ENCODE measurements at places on chromosomes 12 and 14. TPM values are rescaled to one million over a fixed set of nuclear protein-coding genes. Genes with fewer than 3 reads are reported as not detected.
A peak's percentile ranks its signal among the peaks of the same experiment; 100 is the strongest.

- no peak for DNase-seq
Observed at GRCh38 chr12:56107242-56107641, 2.9 kb downstream of the PA2G4 start.

DNA sequence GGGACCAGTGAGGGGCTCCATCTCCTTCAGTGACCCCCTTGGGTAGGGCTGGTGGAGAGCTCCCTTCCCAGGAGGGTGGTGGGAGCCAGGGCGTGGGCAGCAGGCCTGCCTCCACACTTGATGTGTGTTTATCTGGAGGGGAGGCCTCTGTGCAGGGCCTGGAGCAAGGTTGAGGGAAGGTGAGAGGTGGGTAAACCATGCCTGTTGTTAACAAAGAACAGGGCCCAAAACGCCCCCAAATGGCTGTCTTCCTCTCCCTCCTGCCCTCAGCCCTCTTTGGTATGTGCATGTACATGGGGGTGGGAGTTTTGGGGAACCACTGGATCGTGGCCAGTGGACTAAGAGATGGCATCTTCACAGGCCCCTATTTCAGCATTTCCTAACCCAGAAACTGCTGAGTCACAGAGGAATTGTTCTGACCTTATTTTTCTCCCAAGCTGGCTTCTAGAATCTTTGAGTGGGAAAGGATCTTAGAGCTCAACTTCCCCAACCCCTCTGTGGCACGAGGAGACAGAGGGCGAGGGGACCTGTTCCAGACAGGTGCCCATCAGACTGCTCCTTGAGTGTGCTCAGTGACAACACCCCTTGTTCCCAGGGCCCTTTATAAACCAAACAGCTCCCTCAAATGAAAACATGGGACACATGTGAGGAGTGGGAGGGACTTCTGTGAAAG lies 3.6 kb downstream of the SLC48A1 start:
- DNase-seq, result no peak

- no peak for DNase-seq
Observed at GRCh38 chr12:11753150-11753499, 103.7 kb downstream of the ETV6 start.

DNA sequence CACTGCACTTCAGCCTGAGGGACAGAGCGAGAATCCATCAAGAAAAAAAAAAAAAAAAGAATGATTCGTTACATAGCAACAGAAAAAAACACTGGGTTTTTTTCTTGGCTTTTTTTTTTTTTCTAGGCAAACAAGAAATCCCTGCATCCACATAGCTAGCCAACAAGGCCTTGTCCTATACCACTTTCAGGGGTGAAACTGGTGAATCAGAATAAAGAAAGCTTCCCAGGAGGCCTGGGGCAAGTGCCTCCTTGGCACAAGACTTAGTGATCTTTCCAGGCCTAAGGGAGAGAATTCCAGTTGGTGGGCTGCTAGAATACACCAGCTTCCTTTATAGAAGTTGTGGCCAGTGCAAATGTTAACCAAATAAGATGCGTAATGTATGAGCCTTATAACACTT lies 90.0 kb downstream of the VCPKMT start:
- DNase-seq, result no peak

DNA sequence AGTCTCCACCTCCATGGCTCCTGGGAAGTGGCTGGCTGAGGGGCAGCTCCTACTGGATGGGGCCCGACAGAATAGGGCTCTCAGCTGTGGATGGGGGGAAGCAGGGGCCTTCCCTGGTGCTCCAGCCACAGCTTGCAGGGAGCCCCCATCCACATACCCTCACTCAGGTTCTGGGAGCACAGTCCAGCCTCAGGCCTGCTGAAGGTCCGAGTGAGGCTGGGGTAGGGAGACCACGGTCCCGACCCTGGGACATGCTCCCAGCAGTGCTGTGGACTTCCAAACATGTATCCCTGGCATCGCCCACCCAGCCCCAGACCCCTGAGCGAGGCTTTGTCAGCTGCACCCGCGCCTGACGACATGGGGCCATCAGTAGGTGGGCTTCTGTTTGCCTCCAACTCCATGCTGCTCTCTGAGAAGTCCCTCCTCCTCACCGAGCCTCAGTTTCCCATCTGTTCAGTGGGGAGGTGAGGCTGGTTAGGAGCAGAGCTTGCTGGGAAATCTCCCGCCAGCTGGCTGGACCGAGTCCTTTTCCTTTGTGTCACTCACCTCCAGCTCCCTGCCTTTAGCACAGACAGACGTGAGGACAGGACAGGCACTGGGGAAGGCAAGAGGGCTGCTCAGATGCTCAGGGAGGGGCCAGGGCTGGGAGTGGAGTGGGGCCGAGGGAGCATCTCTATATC lies 9.1 kb upstream of the ATG101 start:
- no peak for DNase-seq

- DNase-seq, result no peak
Observed at GRCh38 chr12:10068644-10069043, 30.1 kb downstream of the CLEC1A start.

The GSG1 gene
- not detected for total RNA-seq

DNA sequence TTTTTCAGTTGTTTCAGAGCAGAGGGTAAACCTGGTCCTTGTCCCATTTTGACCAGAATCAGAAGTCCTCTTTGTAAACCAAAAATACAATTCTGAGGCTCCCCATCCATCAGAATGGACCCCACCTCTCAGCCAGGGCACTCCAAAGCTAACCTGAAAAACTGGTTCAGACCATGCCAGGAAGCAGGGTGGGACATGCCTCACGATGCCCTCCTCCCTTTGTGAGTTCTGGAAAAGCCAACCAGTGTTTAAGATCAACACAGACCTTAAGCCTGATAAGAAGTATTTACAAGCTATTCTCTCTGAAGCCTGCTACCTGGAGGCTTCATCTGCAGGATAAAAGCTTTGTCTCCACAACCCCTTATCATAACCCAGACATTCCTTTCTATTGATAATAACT lies 35.4 kb downstream of the TNFAIP2 start:
- DNase-seq, result no peak

DNA sequence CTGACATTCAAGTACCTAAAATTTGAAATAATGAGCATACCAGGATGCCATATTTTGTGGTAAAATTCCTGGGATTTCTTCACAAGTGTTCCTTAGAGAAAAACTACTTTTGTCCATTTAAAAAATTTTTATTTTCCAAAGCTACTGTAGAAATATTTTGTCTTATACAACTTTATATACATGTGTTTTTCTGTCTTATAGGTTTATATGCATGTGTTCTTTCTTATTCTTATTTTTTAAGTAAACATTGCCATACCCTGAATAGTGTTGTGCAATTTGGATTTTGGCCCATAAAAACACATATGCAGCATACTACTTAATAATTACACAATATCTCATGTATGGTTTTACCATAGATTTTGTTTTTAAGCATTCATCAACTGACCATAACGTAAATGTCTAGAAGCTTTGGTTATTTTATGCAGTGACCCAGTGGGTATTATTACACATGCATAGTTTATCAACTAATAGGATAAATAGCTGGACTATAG lies 1107.4 kb upstream of the SEL1L start:
- DNase-seq, result no peak

DNA sequence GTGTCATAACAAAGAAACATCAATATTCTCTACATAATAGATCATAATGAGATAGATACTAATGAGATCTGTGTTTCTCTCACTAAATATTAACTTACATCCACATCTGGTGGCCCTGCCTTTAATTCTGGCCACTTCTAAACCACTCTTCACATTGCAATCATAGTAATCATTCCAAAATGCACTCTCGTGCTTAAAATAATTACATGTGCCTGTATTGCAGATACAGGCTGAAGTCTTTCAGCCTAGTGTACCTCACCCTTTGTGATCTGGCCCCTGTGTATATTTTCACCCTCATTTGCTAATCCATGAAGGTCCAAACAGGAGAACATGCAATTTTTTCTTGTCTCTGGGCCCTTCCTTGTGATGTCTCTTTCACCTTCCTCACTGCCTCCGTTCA lies 108.0 kb downstream of the LIN7A start:
- DNase-seq, result no peak

DNA sequence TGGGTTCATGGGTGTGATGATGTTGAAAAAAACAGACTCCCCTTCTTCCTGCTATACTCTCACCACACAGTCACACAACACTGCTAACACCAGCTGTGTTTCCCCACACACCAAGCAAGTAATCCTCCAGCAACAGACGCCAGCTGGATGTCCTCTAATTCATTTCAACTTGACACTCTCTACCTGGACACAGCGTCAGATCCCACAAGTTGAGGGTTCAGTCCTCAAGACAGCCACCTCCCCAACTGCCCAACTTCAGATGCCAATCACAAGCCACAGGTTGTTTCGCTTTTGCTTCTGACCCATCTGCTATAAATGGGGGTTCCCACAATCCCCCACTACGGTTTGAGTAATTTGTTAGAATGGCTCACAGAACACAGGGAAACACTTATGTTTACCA lies 49.3 kb downstream of the TMEM30B start:
- no peak for DNase-seq

The AJUBA gene
- total RNA-seq, result 60.8 TPM

GRCh38 chr14:68241862-68242487 lies 422.4 kb downstream of the RAD51B start:
- DNase-seq, result no peak

DNA sequence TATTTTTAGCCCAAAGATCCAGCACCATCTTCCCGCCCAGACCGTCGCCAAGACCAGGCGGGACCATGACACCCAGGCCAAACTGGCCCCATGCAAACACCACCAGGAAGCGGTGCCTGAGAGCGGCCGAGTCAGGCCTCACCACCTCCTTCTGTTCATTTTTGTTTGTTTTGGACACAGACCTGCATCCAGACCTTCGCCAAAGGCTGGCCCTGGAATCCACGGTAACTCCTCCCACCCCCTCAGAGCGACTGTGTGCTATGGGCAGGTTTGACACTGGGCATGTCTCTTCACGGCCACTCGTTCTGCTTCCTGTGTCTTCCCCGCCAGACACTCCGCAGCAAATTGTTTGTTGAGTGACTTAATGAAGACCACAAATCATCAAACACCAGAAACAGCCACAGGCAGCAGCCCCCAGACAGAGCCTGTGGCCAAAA lies 47.1 kb downstream of the NCOR2 start:
- peak; percentile 84 for DNase-seq

DNA sequence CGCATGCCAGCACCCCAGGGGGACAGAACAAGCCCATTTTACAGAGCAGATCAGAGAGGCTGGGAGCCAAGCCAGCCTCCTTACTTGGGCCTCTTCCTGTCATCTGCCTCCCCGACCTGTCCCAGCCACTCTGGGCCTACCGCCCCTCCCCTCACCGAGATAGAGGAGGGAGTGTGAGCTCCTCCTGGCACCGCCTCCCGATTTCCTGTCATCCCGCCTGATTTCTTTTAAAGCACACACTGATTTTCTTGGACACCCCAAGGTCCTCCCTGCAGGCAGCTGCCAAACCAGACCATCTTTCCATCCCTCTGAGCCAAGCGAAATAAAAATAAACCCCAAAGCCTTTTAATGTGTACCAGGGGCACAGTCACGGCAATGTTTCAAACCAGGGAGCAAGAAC lies 108.4 kb downstream of the RFLNA start:
- no peak for DNase-seq

The ARHGEF25 gene
- total RNA-seq, result 17.0 TPM

DNA sequence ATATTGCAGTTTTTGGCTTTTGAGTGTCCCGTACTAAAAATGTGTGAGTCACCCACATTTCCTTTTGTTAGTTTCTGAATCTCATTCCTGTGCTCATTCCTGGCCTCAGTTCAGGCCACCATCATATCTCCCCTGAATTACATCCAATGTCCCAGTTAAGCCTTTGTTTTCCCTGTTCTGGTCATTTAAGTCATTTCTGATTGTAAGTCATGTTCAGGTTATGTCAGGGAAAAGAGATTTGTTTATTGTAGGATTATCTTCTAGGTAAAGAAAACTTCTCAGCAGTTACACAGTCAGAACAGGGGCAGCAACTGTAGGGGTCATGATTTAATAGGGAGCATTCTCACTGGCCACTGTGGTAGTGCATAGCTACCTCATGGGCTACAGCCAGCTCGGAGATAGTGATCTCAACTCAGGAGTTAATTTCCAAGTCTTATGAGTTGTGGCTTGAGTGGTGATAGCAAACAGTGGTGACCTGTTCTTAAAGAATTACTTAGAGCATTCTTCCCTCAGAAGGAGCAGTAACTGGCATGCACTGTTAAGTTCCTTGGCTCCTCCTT lies 6.7 kb downstream of the DDX47 start:
- peak; percentile 89 for DNase-seq

The GPR84 gene
- total RNA-seq, result not detected

DNA sequence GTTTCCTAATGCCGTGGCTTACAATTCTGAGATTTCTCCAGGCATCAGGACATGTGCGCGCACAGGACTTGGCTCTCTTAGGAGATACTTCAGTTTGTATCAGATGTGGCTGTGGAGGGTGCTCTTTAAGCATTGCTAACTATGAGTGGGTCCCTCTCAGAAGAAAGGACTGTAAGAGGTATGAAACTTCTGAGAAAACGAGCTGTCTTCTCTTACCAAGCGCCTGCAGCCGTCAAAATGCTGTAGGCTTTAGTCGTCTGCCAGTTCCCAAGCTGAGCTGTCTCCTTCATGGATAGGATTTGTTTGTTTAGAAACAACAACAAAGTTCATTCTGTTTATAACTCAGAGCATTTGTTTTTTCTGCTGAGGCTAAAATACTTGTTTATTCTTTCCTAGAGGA lies 16.1 kb upstream of the MANSC4 start:
- DNase-seq, result no peak

DNA sequence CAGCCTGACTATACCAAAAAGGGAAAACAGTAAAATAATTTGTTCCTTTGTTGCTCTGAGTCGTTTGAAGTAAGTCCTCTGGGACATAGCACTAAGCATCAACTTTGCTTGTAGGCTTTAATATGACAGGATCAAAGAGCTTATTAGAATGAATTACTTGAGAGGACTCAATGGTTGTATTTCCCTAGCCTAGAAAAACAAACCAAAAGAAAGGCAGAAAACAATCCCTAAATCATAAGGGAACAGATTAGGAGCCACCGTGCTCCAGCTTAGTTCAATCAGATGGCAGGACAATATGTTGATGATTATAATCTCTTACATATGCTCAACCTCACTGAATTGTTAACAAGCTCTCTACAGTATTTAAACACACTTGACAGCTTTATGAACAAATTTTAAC lies 988.4 kb downstream of the FLRT2 start:
- DNase-seq, result no peak

The HEBP1 gene
- 16.1 TPM for total RNA-seq

DNA sequence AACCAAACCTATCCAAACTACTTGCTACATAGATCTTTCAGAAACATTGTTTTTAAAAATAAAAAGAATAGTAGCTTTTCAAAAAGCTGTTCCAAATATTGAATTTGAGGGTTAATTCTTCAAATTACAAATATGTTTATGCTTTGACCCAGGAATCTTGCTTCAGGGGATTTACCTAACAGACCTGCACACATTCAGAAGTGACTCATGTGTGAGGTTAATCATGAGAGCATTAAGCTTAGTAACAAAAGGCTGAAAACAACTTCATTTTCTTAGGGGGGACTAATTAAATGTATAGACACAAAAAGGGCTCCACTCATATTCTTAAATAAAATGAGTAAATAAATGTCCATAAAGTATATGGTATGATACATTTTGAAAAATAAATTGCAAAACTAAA lies 672.4 kb upstream of the FLRT2 start:
- DNase-seq, result no peak

The KRT75 gene
- not detected for total RNA-seq

DNA sequence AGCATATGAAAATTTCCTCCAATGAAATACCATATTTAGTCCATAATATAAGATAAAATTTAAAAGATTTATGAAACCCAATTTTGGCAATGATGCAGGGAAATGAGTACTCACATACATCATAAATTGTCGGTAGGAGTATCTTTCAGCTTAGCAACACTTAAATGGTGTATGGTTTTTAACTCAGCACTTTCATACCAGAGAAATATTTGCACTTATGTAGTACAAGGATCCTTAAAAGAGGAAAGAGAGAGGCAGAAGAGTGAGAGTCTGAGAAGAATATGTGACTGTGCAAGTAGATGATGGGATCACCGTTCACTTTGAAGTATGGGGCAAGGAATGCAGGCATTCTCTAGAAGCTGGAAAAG lies 379.3 kb upstream of the DCN start:
- no peak for DNase-seq
